ENCODE measurements at places on chromosomes 6 and 20. TPM values are rescaled to one million over a fixed set of nuclear protein-coding genes. Genes with fewer than 3 reads are reported as not detected.

GRCh38 chr6:37243816-37244370 is 13.7 kb upstream of the TBC1D22B start:
- H3K4me1 ChIP-seq = no peaks in the 10 kb centered on the region
- DNase-seq = no peak

DNA sequence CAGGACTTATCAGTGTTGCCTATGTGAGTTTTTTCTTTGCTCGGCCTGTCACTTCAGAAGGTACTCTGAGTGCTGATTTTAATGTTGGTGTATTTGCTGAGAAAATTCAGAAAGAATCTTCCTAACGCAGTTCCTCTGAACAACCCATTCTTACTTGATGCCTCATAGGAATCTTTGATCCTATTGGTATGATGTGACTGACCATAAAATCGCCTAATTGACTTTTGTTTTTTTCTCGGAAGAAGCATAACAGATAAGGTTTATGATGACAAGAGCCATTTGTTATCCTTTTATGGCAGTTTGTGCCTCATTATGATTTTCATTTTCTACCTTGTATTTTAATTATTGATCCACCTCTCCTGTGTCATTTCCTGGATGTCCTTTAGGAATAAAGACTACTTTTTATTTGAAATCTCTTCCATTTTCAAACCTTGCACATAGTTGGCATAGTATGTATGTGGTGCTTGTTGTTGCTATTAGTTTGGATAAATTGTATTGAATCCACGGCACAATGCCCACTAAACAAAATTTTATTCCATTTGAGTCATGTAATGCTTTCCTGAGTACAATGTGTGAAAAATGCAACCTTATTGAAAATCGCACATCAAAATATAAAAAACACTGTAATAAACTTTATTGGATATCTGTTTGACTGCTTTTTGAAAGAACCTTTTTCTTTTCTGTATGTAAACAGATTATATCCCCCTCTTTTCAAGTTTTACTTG is 37.3 kb downstream of the LRRC1 start:
- no peak overlapping the region for H3K4me3 ChIP-seq
- no peaks in the 10 kb centered on the region for H3K4me1 ChIP-seq
- DNase-seq = no peak
- no peaks in the 10 kb centered on the region for H3K36me3 ChIP-seq
- H3K27me3 ChIP-seq = no peaks in the 10 kb centered on the region

DNA sequence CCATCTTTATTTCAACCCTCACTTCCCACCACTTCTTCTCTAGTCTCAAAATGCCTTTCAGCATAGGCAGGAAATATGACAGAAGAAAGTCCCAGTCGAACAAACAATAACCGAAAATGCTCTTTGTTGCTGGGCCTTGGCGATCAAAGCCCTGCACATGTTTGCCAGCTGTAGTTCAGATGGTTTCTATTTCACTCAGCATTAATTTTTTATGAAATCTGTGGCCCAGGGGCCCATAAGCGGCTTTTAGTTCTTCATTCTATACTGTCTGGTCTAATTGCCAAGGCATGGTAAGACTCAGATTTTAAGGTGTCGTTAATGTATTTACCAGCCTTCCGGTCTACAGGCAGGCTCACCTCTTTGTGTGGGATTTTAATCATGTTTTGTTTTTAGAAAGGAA is 10.9 kb upstream of the F13A1 start:
- H3K4me3 ChIP-seq = no peak overlapping the region
- no peak overlapping the region for H3K27ac ChIP-seq
- DNase-seq = no peak
- H3K27me3 ChIP-seq = no peaks in the 10 kb centered on the region
- H3K4me1 ChIP-seq = no peaks in the 10 kb centered on the region

- H3K27me3 ChIP-seq = no peaks in the 10 kb centered on the region
- peaks cover 64% of the 10 kb centered on the region for H3K4me1 ChIP-seq
- H3K27ac ChIP-seq = peak overlapping the region; percentile 68
- peak overlapping the region; percentile 7 for H3K4me3 ChIP-seq
- DNase-seq = peak; percentile 53
Observed at GRCh38 chr6:111804627-111805235, 68.5 kb downstream of the FYN start.

GRCh38 chr6:124310139-124310538 is 506.5 kb downstream of the NKAIN2 start:
- DNase-seq = no peak
- H3K27me3 ChIP-seq = no peaks in the 10 kb centered on the region
- no peaks in the 10 kb centered on the region for H3K36me3 ChIP-seq
- no peak overlapping the region for H3K4me3 ChIP-seq
- no peak overlapping the region for H3K27ac ChIP-seq

GRCh38 chr20:9160331-9160730 is 91.4 kb downstream of the PLCB4 start:
- H3K36me3 ChIP-seq = no peaks in the 10 kb centered on the region
- no peak overlapping the region for H3K27ac ChIP-seq
- no peak for DNase-seq
- H3K4me3 ChIP-seq = no peak overlapping the region
- no peaks in the 10 kb centered on the region for H3K4me1 ChIP-seq
- H3K27me3 ChIP-seq = no peaks in the 10 kb centered on the region

RBM38 gene
- total RNA-seq = 260 TPM

OR2J3 gene
- not detected for total RNA-seq

ABHD16B gene
- not detected for total RNA-seq

SEL1L2 gene
- not detected for total RNA-seq

FAM83C gene
- not detected for total RNA-seq

All from naive thymus-derived CD4-positive, alpha-beta T cell (primary cell).